ENCODE measurements at places on chromosomes 7 and 10.

DNA sequence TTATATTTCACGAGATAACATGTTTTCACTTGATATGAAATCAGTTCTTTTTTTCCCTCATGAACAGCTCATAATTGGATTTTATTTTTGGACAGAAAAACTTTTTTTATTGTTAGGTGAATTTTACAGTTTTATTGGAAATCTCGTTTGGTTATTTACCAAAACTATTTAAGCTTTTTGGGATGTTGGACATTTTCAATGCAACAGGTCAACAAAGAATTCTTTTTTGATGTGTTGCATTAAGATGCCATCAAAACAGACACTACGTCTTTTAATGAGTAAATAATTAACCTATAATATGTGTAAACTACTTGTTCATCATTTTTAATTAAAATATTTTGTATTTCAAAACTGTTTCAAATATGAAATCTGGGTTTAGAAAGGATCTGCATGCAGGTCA lies 5.3 kb downstream of the KMT2E start:
- no peak for DNase-seq

GRCh38 chr10:12583891-12584595 lies 234.7 kb downstream of the CAMK1D start:
- no peak for DNase-seq

GRCh38 chr10:14010769-14011574 lies 319.8 kb downstream of the FRMD4A start:
- no peak for DNase-seq

- no peak for DNase-seq
These were observed 4.0 kb upstream of the ADAP1 start for GRCh38 chr7:958221-959200.

DNA sequence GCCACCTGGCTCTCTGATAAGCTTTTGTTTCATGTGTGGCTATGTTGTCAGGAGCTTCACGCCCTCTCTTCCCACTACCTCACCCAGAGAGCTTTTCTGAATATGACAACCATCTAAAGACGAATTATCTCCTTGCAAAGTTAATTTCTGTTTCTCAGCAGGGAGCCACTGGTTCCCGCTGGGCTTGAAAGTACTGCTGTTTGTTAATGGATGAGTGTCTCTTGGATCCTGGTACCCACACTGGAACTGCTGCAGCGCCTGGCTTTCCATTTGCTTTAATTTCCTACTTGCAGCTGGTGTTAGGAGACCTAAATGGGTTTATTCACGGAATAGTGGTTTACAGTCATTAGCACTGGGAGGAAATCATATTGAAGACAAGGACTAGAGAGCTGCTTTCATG lies 267.9 kb upstream of the LRGUK start:
- peak; percentile 3 for DNase-seq

- DNase-seq, result no peak
These were observed 39.6 kb upstream of the MYL10 start for GRCh38 chr7:101668726-101669125.

GRCh38 chr7:68456469-68456868 lies 1141.8 kb upstream of the AUTS2 start:
- DNase-seq, result no peak

GRCh38 chr10:102729029-102730026 lies 14.4 kb upstream of the WBP1L start:
- peak; percentile 3 for DNase-seq

DNA sequence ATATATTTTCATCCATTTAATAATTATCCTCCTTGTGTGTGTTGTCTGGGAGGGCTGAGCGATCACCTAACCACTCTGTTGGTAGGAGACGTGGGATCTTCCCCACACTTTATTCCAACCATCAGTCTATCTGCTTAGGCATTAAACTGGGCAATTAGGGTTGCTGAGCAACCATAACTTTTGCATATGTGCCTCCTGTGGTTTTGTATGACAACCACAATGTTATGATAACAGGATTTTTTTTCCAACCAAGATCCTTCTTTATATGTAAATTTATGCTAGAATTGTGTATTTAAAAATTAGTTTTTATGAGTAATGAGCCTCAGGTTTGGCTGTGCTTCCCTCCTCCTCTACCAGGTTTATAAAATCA lies 495.0 kb upstream of the MGMT start:
- DNase-seq, result no peak

Measured in NCI-H774 (cell line).